ENCODE measurements at places on chromosomes 5 and 9.

- no peak for DNase-seq
Measured at GRCh38 chr5:75670577-75670976, 46.7 kb downstream of the POC5 start.

DNA sequence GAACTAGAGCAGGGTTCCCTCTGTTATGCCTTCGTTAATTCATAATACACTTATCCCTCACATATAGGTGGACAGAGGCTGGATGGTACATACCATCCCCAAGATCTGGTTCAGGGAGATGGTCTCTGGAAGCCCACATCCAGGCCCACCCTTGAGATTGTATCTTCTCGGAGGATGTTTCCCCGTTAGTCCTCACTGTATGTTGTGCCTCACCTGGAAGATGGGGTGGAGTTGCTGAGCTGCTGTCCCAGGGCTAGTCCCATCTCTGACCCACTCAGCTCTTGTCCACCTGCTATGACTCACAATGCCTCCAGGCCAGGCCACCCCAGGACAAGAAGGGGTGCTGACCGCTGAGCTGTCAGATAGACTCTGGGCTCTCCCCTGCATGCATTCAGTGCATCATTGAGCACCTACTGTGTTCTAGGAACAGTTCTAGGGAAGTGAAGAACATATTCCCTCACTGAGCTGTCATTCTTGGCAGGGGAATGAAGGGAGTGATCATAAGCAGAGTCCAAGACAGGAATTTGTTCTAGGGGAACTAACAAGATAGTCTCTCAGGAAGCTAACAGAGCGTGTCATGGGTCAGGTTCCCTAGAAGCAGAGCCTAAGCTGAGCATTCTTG is at the start of gene CBY3:
CBY3 (minus strand) TSS at position 255 of the 622 bp plus-strand sequence; CDS start at position 139, 116 bp downstream.
- DNase-seq, result no peak

DNA sequence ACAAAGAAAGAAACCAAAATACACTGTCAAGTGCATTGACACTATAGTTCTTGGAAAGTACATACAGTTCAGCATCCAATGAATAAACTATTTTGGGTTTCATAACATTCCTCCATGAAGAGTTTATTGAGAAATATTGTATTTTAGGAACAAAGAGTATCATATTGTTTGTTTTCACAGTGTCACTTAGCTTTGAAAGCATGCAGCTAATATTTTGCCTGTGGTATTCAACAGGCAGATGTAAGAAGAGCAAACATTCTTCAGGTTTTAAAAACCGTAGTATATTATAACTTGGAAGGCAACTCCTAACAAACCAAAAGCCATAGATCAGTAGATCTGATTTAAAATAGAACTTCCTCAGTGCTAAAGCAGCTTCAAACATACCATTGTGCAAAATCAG is 4.5 kb downstream of the PRELID2 start:
- DNase-seq, result no peak

DNA sequence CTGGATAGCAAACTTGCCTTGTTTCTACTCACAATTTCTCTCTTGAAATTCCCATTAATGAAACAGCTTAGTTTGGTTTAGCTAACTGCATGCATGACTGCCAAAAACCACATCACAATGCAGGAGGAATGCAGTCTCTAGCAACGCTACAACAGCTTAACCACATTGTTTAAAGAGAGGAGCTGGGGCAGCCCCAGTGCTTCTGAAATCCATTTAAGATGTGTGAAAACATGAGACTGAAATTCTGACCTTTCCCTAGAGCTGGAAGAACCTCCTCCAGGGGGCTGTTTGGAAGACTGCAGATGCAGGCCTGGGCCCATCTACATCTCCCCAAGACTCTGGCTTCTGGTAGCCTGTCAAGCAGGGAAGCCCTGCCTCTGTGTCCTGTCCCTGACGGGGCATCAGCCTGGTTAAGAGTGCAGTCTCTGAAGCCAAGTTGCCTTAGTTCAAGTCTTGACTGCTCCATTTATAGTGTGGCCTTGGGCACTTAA is 157.1 kb downstream of the ZNF462 start:
- no peak for DNase-seq

GRCh38 chr9:77710316-77710715 is 62.2 kb upstream of the GNA14 start:
- DNase-seq, result no peak

- no peak for DNase-seq
Measured at GRCh38 chr5:167987490-167988280, 303.8 kb upstream of the WWC1 start.

DNA sequence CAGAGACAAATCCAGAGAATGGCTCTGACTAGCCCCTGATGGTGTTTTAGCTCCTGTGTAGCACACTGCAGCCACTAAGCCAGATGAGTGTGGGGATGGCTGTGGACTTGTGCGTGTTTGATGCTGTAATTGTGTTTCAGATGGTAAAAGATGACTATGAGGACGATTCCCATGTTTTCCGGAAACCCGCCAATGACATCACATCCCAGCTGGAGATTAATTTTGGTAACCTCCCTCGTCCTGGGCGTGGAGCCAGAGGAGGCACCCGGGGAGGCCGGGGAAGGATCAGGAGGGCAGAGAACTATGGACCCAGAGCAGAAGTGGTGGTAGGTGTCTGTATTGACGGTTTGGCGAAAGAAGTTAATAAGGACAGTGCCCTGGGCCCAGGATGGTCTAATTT is 38.0 kb downstream of the HABP4 start:
- DNase-seq, result no peak

GRCh38 chr9:108178318-108178717 is 677.5 kb downstream of the ACTL7B start:
- no peak for DNase-seq

DNA sequence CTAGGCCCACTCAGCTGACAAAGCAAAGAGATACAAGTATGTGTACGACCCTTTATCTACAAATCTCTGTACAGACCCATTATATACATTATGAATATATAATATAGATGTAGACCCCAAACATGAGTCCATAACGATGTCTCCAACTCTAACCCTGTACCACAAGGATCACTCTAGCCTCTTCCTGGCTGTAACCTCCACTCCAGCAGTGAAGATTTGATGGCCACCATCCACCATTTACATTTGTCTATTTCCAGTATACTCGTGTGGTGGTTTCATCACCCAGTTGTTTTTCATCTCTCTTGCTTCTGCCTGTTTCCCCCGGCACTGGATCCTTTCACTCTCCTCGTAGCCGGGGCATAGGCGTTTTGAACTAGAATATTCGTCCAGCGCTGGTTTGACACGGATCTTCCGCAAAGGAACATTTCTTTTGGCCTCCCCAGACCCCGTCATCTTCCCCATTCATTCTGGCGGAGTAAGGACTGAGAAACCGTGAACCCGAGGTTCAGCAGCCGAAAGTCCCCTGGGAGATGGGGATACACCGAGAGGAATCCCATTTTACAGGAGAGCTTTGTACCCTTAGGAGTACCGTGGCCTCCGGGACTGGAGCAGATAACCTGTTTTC is 828 bp upstream of the TRIO start:
- DNase-seq, result no peak

- no peak for DNase-seq
Measured at GRCh38 chr5:150500905-150501304, 7.0 kb upstream of the NDST1 start.

GRCh38 chr5:60404171-60404570 is 295.8 kb downstream of the DEPDC1B start:
- no peak for DNase-seq

DNA sequence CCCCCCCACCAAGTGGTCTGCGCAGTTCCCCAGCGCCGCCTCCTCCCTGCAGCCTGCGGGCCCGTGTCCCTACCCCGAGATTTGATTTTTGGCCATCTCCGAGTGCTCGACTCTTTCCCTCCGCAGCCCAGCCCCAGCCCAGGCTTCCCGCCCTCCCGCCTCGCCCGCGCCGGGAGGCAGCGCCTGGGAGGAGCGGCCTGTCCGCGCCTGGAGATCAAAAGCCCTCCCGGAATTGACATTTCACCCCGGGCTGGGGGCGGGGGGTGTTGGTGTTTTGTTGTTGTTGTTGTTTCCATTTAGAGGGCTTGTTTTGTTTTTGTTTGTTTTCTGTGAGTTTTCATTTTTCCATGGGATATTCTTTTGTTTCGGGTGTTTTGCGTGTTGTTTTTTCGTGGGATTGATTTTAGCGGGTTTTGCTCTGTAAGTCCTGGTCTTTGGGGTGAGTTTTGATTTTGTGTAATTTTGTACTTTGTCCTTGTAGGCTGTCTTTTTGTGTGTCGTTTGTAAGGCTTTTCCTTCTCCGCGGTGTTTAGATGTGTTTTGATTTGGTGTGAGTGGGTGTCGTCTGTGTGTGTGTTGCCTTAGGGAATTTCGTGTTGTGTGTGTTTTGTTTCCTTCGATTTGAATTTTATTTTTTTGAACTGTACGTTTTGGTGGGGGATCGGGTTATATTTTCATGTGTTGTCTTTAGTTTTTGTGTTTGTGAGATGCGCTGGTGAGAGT is 1.7 kb upstream of the PAX5 start:
- DNase-seq, result no peak

- no peak for DNase-seq
Measured at GRCh38 chr9:69745716-69746437, 13.9 kb downstream of the PTAR1 start.

DNA sequence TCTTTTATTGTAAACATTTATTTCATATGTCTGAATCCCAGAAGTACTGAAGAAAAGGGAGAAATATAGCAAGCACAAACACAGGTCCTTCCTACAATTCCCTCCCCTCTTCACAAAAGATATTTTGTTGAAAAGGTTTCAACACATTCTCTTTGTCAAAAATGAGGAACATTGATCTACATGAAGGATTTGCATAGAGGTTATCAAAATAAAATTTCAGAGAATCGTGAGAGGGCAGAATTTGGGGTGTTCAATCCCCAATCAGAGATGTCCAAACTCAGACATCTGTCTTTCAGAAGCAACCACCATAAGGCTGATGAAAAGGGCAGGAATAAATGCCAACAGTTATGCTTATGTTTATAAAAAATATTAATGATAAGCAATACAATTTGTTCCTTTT is 69.2 kb downstream of the MARCHF3 start:
- DNase-seq, result no peak

DNA sequence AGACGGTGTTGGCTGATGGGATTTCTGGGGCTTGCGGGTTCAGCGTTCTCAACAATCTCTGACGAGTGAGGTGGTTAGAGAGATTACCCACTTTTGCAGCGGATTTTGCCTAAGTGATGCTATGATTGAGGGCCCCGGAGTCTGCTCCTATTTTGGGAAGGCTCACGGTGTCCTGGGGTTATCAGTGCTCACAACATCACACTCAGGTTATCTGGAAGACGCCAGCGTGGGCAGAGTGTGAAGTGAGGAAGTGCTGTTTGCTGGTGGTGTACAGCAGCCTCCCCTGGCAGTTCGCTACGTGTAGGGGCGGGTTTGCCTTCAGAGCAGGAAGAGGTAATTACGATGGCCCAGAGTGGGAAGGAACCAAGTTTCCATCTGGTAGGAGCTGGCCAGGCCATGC is 341.2 kb upstream of the IRX2 start:
- no peak for DNase-seq

DNA sequence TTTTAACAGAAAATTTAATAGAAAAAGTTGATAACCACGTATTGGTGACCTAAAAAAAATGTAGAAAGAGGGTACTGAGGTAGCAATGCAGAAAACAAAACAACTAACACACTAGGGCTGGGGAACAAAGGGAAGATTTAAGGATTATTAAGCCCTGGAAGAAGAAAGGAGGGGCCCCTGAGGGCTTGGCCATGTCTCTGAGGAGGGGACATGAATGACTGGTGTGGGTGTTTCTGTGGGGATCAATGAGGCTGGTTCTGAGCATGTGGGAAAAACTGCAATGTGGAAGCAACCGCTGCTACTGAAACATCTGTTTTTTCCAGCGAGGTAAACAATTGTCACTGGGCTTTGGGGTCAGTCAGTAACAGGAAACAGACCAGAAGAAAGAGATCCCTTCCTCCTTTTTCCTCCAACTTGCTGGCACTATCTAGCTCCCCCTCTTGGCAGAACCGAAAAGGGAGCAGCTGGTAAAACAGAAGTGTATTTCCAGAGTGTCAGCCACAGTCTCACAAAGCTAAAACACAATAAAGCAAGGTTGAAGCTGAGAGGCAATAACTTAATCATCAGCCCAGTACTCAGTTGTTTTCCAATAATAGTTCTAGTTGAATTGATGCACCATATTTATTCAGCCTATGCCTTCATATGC is 48.3 kb downstream of the ATPSCKMT start:
- no peak for DNase-seq

GRCh38 chr9:20591223-20591622 is 31.1 kb downstream of the MLLT3 start:
- no peak for DNase-seq

DNA sequence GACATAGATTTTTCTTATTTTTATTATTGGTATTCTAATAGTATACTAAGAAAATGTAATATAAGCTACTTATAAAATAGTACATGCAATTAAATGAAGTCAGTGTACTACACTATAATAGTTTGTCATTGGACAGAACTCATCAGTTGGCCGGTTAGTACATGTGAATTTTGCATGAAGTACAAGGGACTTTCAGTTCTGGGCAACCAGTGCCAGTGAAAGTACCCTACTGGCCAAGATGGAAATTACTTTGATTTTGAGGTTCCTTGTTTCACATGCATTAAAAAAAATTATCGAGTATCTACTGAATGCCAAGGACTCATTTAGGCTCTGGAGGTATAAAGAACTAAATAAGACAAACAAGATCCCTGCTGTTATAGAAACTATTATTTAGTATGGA is 213.4 kb upstream of the ELL2 start:
- no peak for DNase-seq

DNA sequence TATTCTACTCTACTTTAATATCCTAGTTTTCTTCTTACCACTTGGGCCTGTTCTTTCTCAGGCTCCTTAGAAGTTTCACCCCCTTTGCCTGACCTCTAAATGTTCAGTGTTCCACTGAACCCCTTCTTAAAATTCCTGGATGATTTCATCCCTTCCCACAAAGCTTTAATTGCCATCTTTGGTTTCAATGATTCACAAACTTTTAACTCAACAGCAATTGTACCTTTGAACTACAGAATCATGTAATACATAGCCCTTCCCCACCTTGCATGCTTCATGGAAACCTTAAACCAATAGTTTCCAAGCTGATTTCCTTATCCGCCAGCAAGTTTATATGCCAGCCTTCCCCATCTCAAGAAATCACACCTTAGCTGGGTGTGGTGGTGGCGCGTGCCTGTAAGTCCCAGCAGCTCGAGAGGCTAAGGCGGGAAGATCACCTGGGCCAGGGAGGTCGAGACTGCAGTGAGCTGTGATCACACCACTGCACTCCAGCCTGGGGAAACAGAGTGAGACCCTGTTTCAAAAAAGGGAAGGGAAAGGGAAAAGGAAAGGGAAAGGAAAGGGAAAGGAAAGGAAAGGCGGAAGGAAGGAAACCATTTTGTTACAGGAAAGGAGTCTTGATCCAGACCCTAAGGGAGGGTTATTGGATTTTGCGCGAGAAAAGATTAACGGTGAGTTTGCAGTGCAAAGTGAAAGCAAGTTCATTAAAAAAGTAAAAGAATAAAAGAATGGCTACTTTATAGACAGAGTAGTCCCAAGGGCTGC is 1023.7 kb upstream of the DMAC1 start:
- DNase-seq, result no peak

GRCh38 chr9:118028225-118028624 is 324.0 kb downstream of the TLR4 start:
- no peak for DNase-seq

DNA sequence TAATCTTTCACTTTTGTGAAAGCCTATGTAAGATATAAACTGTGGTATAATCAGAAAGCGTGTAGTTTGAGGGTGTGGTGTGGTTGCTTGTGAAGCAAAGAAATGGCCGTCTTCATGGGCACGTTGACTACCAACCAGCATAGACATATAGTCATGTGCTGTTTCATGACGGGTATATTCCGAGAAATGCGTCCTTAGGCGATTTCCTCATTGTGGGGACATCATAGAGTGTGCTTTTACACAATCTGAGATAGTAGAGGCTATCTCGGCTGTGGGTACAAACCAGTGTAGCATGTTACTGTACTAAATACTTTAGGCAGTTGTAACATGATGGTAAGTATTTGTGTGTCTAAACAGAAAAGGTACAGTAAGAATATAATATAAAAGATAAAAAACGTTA is 79.7 kb upstream of the LRRC70 start:
- DNase-seq, result no peak
